HEK293T (cell line): ENCODE measurements at places on chromosomes 6 and 20.

GRCh38 chr20:2889209-2889608, 15.9 kb downstream of the PTPRA start:
- no peak for DNase-seq

- no peak for DNase-seq
Observed at GRCh38 chr6:16548121-16548520, 213.1 kb downstream of the ATXN1 start.

DNA sequence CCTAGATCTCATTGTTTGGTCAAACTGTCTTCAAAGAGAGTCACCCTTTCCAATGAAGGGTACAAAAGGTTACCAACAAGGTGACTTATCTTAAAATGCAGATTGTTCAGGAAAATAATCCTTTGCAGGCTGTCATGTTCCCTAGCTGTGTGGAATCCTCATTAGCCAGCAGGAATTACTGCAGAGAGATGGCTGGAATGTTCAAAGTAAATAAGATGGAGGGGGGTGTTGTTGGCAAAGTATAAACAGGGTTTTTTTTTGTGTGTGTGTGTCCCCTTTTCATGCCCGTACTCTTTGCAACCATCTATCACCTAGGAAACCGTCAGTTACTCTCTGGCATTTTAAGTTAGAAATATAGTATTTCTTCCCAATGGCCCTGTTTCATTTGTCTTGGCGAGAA, 6.5 kb downstream of the NEDD9 start:
- no peak for DNase-seq

DNA sequence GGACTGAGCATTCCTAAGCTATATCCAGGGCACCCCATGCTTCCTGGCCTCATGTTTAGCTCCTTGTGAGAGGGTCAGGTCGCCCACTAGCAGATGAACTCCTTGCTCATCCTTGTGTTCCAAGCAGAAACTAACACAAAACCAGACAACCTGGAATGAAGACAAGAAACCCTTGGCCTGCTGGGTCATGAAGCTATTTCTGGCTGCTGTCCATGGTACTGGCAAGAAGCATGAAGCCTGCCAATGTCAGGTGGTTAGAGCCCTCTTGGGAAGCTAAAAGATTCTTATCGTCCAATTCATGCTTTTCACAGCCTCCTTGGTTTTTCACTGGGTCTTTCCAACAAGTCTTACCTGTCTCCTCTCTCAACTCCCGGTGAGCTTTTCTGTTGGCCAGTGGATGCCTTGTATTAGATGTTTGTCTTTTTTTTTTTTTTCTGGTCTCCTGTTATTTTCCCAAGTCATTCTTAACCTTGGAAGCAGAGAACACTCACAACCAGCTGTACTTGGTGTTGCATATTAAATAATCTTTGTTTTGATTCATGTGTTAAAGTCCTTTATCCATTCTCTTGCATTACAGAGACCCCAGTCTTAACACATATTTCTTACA, 180.3 kb downstream of the ANKRD60 start:
- peak; percentile 39 for DNase-seq

- no peak for DNase-seq
Observed at GRCh38 chr6:112401083-112401482, 54.0 kb downstream of the RFPL4B start.

DNA sequence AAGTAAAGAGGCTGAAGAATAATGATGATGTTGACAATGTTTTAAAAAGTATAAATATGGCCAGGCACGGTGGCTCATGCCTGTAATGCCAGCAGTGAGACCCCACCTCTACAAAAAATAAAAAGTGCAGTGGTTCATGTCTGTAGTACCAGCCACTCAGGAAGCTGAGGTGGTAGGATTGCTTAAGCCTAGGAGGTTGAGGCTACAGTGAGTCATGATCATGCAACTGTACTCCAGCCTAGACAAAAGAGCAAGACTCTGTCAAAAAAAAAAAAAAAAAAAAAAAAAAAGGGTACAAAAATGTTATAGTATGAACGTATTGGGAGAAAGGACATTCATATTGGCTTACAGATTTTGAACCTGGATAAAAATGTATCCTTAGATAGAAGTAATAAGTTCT, 543.1 kb upstream of the IRAK1BP1 start:
- DNase-seq = no peak

GRCh38 chr6:45930420-45931040, 85.1 kb downstream of the CLIC5 start:
- DNase-seq = peak; percentile 74

GRCh38 chr6:1482381-1483166, 93.2 kb downstream of the FOXF2 start:
- DNase-seq = no peak

DNA sequence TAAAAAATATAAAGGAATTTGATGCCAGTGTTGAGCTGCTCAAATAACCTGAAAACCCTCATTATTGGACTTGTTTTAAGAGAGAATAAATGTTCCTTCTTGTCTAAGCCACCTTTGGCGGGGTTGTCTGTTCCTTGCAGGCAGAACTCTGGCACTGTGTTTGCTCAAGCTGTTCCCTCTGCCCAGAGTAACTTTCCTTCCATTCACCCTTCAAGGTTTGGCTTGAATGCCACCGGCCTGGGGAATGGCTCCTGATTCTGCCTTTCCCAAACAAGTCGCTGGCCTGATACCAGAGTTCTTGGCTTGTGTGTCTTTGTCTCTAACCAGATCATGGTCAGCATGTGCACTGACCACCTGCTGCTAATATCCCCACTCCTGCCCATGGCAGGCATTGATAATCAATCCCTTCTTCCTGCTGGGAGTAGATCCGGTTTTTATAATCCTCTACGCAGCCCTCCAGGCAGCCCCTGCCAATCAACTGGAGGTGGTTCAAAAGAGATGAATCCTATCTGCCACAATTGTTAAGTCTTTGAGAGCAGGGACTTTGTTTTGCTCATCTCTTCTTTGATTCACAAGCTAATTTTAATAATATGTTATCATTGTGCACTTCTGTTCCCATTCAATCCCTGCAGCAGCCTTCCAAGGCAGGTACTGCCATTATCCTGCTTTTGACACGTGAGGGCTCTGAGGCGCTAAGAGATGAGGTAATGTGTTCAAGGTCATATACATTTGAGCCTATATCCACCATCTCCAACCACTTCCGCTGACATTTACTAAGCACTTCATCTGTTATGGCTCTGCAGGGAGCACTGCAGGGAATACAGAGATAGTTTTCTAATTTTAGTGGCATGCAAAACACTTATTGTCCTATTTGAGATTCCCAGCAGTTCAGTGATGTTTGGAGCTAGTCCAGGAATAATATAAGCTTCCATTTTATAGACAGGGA, 3.1 kb upstream of the CCM2L start:
- no peak for DNase-seq

GRCh38 chr6:37314487-37315156, 39.2 kb upstream of the RNF8 start:
- DNase-seq = peak; percentile 64

DNA sequence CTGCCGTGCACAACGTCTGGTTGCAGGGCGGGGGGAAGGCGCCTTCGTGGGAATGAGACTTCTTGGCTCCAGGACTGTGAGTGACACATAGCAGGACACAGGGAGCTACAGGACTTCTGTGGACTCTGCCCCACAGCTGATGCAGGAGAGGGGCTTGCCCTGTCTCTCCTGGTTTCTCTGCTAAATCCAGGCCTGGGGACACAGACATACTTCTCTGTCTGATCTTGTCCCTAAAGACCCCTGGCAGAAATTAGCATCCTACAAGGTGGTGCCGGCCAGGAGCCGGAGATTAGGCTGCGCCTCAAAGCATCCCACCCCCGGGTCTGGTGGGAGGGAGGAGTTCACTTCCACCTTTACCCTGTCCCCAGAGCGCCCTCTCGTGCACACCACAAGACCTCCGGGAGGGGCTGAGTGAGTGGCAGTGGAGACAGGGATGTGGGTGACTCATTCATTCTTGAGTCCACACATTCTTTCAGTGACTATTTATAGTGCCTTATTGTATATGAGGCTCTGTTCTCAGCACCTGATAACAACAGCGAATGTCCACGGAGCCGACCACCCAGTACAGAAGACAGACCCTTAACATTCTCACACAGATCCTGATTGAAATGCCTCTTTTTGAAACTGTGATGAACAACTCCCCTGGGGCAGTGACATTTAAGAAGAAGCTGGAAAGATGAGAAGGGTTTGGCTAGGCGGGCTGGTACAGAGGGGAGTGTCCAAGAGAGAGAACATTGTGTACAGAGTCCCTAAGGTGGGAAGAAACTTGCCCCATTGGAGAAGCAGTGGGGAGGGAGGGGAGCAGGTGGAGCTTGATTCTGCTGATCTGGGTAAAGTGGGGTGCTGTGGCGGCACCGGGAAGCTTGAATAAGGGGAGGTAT, 39.0 kb downstream of the GMPR start:
- DNase-seq = peak; percentile 82

- peak; percentile 38 for DNase-seq
Observed at GRCh38 chr6:17472653-17473183, 79.3 kb downstream of the CAP2 start.

DNA sequence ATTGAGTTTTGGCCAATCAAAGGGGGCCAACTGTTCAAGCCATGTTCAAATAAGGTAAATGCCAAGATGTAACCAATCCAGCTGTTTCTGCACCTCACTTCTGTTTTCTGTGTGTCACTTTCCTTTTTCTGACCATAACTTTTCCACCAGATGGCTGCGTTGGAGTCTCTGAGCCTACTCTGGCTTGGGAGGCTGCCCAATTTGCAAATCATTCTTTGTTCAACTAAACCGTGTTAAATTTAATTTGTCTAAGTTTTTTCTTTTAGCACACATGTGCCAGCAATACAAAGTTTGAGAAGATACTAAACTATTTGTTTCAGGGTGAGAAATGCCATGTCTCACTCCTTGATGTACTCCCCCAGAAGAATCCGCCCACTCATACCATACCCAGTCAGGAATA, 52.1 kb downstream of the IYD start:
- no peak for DNase-seq

DNA sequence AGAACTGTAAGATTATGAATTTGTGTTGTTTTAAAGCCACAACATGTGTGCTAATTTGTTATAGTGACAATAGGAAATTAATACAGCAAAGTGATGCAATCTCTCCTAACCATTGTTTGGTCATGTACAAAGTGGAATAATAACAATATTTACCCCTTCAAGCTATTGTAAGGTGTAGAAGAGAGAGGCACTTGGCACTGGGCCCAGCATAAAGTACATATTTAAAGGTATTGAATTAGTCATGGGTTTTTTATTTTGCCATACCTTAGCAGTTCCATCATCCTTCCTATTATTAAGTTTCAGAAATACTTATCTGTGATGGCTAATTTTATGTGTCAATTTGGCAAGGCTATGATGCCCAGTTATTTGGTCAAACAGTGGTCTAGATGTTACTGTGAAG, 322.4 kb upstream of the TSHZ2 start:
- no peak for DNase-seq

DNA sequence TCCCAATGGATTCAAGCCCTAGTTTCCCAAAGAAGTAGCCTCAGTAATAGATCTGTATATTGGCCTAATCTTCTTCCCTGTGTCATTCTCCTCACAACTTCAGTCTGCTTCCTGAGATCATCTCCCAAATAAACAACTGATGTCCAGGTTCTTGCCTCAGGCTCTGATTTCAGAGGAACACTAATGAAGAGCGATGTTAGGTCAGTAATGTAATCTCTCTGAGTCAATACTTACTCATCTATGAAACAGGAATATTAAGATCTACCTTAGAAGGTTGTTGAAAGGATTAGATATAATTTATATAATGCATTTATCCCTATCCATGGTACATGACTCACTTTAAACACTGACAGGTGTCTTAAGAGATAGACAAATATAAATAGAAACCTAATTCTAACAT, 246.0 kb upstream of the FLRT3 start:
- no peak for DNase-seq

DNA sequence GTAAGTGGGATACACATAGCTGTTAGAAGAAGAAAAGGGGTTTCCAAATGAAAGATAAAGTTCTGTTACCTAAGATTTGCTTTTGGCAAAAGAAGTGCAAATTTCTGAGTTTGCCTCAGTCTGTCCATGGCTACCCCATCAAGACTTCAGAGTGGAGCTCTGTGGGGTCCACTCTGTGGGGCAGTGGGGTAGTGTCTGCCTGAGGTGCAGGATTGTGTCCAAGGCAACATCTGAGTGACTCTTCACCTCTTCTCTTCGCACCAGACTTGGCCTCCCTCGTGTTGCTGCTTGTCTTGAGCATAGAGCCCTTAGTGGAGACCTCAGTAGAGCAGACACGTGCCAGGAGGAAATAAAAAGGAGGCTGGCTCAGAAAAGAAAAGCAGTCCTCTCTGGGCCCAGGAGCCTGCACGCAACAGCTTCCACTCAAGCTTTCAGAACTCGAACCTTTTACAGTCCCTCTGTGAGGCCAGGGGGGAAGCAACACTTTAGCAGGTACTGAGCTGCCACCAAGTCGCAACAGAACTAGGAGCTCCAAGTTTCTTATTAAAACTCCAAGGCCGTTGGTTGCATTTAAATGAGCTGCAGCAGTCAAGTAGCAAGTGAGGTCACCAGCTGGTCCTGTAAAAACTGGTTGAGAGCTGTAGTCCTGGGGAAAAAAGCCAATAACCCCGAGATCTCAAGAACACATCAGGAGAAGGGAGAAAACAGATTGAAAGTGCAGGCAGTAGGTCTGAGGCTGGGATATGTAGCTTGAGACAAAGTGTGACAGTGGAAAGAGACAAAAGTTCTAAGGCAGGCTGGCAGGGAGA, 413.5 kb downstream of the CDC5L start:
- no peak for DNase-seq

DNA sequence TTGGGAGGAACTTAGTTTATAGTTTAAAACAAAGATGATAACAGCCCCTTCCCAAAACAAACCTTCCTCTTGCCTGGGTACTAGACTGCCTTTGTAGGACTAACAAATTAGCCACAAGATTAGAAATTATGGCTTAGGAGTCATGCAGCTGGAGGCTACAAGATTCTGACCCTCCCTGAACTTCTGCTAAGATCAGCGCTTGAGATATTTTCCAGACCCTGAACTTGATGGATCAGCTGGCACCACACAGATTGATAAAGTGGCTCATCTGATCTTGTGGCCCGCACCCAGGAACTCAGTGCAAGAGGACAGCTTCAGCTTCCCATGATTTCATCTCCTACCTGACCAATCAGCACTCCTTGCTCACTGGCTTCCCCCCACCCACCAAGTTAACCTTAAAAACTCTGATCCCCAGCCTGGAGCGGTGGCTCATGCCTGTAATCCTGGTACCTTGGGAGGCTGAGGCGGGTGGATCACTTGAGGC, 5.9 kb upstream of the SERINC3 start:
- DNase-seq = no peak

GRCh38 chr6:126185774-126186173, 154.1 kb upstream of the CENPW start:
- no peak for DNase-seq

- DNase-seq = no peak
Observed at GRCh38 chr20:19654921-19655320, 103.1 kb upstream of the RIN2 start.
